ENCODE measurements at places on chromosomes 3 and 15. TPM values are rescaled to one million over a fixed set of nuclear protein-coding genes. Genes with fewer than 3 reads are reported as not detected.

The C3orf49 gene
- polyA plus RNA-seq: not detected

The CYP8B1 gene
- 218 TPM for polyA plus RNA-seq

The FBXO40 gene
- polyA plus RNA-seq: not detected

The C3orf20 gene
- not detected for polyA plus RNA-seq

The TRPC1 gene
- polyA plus RNA-seq: 0.15 TPM

The PRTG gene
- polyA plus RNA-seq: 0.17 TPM

The ZNF80 gene
- polyA plus RNA-seq: 0.06 TPM

- no peak for DNase-seq
Observed at GRCh38 chr15:69576035-69576526, 123.5 kb downstream of the RPLP1 start.

GRCh38 chr3:177429079-177429478, 231.8 kb upstream of the TBL1XR1 start:
- DNase-seq: no peak

GRCh38 chr3:46354984-46355383, 1.1 kb downstream of the CCR2 start:
- no peak for DNase-seq

DNA sequence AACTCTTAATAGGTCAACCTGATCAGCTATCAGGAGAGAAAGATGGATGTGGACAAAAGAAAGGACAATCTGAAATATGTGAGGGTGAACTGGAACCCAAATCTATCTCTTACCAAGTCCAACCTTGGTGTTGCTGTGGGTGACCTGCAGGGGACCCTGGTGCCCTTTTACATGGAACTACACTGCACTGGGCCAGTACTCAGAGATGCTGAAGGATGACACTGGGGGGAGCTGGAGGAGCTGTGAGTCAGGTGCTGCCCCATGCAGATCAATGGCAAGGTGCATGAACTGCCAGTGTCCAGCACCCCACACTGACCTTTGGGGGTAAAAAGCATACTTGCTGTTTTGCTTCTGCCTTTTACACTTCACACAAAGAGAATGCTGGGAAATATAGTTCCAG, 55.6 kb upstream of the TBC1D5 start:
- no peak for DNase-seq

GRCh38 chr15:57451555-57451954, 75.2 kb downstream of the CGNL1 start:
- DNase-seq: no peak

DNA sequence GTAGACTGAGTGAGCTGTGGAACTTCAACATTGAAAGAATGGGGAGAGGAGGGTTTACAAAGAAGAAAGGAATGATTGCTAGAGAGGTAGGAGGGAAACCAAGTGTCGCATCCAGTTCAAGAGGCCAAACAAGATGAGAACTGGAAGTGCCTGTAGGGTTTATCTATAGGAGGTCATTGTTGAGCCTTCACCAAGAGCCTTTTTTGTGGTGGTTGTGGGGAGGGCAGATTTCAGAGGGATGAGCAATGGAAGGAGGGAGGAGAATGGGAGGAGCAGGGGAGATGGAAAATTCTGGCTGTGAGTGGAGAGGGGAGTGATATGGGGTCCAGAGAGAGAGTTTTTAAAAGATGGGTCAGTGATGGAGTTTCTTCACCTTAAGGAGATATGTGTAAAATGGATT, 8.5 kb downstream of the PDIA5 start:
- no peak for DNase-seq

Measured in liver (tissue), 10 donors.